Gastroesophageal sphincter (tissue), 4 donors: ENCODE measurements at places on chromosomes 2 and 18.
A peak's percentile ranks its signal among the peaks of the same experiment; 100 is the strongest.

DNA sequence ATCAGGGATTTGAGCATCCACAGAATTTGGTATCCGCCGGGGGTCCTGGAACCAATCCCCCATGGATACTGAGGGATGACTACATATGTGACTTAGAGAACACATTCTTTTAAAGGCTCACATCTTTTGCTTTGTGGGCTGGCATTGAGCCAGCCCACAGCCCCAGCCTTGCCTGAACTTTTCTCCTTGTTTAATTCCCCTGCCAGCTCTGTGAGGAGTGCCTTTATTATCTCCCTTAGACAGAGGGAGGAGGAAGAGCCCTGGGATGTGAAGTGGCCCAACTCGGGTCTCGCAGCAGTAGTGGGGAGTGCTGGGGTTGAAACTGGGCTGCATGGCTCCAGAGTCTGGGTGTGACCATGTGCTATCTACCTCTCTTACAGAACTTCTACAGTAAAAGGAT lies 7.6 kb downstream of the TTC39C start:
- no peak for ATAC-seq

DNA sequence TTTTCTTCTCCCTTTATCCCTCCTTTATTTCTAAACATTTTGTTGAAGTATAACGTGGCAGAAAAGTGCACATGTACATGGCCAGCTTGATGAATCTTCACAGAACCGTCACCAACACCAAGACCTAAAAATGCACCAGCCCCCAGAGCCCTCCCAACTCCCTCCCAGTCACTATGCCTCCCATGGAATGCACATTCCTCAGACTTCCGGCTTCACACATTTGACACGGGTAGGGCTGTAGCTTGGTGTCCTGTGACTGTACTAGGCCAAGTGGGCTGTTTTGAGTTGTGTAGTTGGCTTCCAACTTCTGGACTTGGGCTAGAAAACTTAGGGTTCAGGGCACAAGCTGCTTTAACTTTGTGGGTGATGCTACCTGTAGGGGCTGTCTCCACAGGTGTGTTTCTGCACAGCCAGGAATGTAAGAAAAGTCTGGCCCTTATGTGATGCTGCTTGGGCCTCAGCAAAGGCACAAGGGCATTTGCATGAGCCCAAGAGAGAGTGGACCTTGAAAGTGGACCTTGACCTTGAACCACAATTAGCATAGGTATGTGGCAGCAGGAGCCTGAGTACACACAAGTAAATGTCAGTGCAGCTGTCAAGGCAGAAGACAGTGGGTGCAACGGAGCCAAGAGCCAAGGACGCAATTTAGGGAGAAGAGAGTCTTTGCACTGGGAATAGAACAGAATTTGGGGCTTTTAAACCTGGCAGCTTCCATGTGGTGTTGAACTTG lies 78.4 kb downstream of the SEPTIN10 start:
- ATAC-seq, result no peak

- ATAC-seq, result peak; percentile 78
These were observed 146.7 kb upstream of the L3MBTL4 start for GRCh38 chr18:6561420-6561861.

DNA sequence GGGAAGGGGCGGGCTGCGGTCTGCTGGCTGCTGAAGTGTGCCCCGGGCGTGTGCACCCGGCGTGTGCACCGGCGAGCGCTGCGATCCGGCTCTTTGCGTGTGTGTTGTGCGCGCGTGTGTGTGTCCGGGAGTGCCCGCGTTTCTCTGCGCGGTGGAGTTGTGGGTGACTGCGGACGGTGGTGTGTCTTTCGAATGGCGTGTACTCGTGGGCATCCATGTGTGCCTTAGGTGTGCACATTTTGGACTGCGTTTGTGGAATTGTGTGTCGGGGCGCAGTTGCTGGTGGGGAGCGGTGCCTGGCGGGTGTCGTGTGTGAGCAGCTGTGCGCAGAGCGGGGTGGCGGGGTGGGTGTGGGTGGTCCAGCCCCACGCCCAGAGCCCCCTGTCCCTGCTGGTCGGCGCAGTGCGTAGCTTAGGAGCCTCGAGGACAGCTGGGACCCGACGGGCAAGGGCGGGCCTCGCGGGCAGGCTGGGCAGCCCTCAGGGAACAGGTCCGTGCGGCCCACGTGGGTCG lies 533 bp downstream of the HPCAL1 start:
- no peak for ATAC-seq

- ATAC-seq, result no peak
These were observed 43.1 kb upstream of the TEX51 start for GRCh38 chr2:126855606-126856005.

DNA sequence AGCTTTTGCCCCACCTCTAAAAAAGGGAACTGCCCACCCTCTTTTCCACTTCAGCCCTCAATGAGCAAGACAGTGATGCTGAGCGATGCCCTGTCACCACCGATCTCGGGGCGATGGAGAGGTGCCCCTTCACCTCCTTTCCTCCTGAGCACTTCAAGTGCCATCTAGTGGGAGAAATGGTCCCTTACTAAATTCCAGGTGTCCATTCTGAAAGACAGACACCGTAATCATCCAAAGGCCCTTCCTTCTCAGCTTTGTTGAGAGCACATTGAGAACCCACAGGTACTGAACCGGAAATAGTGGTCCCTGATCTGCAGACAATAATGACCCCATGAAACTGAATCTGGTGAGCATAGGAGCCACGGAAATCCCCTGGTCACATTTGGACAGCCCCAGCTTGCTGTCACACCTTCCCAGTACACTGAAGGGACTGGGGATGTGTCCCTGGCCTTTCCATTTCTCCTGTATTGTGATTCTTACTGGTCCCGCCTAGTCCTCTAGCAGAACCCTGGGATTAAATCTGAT lies 38.5 kb downstream of the KCTD18 start:
- no peak for ATAC-seq

GRCh38 chr2:26557244-26557925 lies 79.5 kb upstream of the OTOF start:
- no peak for ATAC-seq

GRCh38 chr2:117726747-117727146 lies 87.7 kb upstream of the DDX18 start:
- ATAC-seq, result no peak

- no peak for ATAC-seq
These were observed 558 bp upstream of the ZDBF2 start for GRCh38 chr2:206273905-206274304.

- ATAC-seq, result no peak
These were observed 62.5 kb downstream of the DHRS9 start for GRCh38 chr2:169131587-169132512.

DNA sequence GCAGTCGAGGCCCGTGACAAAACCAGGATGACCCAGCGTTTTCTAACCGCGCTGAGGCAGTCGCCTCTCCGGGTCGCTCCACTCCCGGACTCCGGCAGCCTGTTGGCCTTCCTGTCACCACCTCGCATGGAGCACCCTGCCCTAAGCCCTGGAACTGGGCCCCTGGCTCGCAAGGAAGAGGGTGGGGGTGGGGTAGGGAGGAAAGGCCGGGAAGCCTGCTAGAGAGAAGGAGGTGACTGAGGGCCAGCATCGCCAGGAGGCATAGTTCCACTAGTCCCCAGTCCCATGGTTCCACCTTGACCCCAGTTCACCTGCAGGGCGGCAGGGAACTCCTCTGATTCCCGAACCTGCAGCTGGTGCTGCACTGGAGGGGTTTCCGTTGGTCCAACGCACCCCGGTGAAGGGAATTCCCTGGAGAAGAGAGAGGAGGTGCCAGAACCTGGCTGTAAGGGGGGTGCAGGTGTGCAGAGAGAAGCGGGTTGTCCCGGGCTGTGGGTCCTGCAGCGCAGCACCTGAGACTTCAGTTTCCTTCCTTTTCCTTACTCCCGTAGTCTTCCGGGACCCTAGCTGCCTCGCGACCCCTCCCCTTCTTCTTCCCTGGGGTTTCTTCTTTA lies 11.8 kb upstream of the EN1 start:
- no peak for ATAC-seq
